GDM1 (cell line): ENCODE measurements at places on chromosomes 11 and 22.
A peak's percentile ranks its signal among the peaks of the same experiment; 100 is the strongest.

DNA sequence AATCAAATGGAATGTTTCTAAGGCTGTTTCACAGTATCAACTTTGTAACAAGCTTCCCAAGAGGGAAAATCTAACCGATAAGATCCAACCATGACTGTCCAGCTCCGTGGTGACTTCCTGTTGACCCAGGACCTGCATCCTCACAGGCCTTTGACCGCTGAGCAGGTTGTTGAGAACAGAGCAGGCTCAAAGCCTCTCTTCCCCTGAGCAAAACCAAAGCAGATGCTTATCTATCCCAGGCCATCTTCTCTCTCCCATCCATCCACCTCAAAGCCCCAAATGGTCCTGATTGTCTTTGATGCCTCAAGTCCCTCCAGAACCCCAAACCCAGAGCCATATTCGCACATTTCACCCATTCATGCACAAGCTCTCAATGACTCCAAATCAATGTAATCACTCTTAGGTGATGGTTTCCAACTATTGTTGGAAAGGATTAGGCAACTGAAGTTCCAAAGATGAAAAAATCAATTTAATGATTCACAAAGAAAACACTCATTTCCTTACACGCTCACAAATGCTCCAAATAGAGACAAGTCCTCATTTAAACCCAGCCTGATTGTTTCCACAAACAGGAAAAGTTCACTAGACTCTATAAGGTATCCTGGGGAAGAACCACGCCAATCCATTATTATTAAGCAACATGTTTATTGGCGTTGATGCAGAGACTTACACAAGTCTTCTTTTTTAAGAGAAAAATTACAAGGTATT is 48.7 kb downstream of the C11orf58 start:
- DNase-seq, result no peak

- no peak for DNase-seq
Measured at GRCh38 chr11:24645563-24645962, 148.7 kb downstream of the LUZP2 start.

DNA sequence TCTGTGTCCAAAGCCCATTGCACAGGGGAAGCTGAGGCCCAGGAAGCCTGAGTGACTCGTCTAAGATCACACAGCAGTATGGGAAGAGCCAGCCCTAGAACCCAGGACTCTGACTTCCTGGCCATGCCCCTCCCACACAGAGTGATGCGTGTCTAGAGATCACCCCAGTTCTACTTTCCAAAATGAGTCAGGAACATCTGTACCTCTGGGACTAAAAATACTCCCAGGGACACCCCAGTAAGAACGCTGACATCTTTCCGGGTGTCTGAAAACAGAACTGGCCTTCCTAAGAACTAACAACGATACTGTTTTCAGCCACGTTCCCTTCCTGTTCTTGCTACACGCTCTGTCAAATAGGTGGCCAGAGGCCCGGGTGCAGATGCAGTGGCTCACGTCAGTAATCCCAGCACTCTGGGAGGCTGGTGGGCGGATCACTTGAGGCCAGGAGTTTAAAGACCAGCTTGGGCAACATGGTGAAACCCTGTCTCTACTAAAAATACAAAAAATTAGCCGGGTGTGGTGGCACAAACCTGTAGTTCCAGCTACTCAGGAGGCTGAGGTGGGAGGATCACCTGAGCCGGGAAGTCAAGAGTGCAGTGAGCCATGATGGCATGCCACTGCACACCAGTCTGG is 21.7 kb upstream of the PDGFB start:
- DNase-seq, result no peak

GRCh38 chr11:72018171-72018570 is 19.5 kb downstream of the IL18BP start:
- no peak for DNase-seq

- no peak for DNase-seq
Measured at GRCh38 chr22:35615156-35615555, 2.0 kb downstream of the MB start.

GRCh38 chr11:33389635-33390034 is 132.5 kb downstream of the HIPK3 start:
- DNase-seq, result no peak

GRCh38 chr11:65055538-65055937 is 2.8 kb downstream of the NAALADL1 start:
- DNase-seq, result no peak

GRCh38 chr22:40030026-40030757 is 35.4 kb downstream of the FAM83F start:
- DNase-seq, result no peak

- no peak for DNase-seq
Measured at GRCh38 chr11:35907648-35908431, 36.0 kb upstream of the LDLRAD3 start.

DNA sequence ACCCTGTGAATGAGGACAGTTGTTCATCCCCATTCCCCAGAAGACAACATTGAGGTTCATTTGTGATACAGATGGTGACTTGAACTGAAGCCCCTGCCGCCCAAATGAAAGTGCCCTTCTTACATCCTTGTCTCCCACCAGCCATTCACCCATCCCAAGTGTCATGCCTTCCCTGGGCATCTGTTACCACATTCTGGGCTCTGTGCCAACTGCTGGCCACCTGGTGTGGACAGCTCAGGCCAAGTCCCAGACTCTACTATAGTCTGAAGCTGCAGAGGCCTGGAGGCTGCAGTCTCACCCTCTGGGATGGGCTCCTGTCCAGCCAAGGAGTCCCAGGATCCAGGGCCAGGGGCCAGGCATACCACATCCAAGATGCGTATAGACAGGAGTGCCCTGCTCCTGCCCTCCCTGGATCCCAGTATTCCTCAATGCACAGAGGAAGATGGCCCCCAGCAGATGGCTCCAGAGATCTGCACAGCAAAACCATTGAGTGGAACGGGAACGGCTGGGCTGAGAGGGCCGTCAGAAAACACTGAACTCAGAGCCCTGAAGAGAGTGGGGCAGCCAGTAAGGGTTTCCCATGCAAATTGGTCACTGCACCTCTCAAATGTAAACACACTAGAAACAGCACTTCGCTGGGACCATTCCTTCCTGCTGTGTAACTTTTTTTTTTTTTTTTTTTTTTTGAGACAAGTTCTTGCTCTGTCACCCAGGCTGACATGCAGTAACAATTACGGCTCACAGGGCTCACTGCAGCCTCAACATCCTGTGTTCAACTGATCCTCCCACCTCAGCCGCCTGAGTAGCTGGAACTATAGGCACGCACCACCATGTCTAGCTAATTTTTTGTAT is 22.8 kb downstream of the ARRB1 start:
- peak; percentile 84 for DNase-seq

DNA sequence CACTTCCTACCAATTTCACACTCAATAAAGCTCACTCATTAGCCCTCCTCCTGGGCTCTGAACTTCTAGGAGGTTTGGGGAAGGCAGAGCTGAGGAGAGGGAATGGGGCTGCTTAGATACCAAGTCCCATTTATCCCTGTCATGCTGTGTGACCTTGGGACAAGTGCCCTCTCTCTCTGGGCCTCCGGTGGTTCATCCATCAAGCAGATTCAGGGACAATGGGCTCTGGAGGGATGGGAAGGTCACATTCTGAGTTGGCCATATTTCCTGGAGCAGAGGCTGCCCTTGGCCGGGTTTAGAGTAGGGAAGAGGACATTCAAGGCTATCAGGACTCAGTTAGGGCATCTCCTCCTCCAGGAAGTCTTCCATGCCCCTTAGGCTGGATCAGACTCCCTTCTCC is 66.7 kb downstream of the PDE2A start:
- no peak for DNase-seq

DNA sequence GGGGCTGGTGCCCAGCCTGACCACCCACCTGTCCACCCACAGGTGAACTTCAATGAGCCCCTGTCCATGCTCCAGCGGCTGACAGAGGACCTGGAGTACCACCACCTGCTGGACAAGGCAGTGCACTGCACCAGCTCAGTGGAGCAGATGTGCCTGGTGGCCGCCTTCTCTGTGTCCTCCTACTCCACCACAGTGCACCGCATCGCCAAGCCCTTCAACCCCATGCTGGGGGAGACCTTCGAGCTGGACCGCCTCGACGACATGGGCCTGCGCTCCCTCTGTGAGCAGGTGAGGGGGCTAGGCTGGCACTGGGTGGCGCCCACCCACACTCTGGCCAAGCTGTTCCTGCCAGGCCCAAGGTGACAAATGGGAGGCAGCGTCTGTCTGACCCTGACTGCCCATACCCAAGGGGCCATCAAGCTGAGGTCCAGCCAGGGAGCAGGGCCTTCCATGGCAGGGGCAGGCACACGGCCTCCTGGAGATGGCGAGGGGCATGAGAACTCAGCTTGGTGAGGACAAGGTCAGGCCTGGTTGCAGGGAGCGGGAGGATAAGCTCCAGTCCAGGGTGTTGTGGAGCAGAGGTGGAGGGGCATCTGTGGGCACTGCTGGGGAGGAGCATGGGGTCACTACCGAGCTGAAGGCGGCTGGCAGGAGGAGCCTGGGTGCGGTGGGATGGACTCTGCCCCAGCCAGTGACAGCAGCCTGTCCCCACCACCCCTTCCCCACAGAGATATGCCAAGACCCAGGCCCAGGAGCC is 77.7 kb downstream of the MORC2 start:
- no peak for DNase-seq

GRCh38 chr22:44411226-44412135 is 86.6 kb downstream of the RTL6 start:
- no peak for DNase-seq

GRCh38 chr11:6319001-6319703 is 1.1 kb downstream of the CAVIN3 start:
- no peak for DNase-seq

DNA sequence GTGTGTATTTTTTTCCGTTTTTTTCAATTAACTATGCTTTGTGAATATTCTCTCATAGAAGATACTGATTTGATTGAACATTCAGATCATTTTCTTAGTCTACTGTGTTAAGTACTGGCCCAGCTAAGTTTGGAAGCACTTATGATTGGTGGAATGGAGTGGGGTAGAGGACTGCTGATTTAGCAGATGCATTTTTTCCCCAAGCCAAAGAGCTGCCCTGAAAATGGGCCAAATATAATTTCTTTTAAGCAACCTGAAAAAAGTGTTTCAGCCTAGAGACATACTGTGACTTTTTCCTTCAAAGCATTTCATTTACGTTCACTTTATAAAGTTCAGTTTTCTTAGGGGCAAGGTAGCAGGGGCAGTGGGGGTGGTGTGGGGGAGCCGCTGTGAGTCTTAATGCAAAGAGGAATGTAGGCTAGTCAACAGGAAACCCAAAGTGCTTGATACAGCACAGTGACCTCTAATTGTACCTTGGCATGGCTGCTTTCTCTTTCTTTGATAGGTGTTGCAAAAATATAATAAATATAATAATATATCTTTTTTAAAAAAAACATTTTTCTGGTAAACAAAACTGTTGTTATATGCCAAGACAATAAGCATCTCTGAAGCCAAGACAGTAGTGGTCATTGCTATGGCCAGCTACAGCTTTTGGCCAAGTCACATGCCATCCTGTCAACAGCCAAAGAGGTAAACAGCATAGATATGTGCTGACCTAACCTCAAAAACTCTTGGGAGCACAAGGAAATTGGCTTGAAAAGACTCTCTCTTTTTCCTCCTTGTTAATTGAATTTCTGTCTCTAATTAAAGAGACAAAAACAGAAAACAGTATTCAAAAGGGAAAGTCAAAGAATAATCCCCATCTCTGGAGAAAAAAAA is 58.8 kb downstream of the LIF start:
- DNase-seq, result no peak

GRCh38 chr11:59923813-59924212 is 14.4 kb upstream of the OOSP1 start:
- DNase-seq, result no peak

DNA sequence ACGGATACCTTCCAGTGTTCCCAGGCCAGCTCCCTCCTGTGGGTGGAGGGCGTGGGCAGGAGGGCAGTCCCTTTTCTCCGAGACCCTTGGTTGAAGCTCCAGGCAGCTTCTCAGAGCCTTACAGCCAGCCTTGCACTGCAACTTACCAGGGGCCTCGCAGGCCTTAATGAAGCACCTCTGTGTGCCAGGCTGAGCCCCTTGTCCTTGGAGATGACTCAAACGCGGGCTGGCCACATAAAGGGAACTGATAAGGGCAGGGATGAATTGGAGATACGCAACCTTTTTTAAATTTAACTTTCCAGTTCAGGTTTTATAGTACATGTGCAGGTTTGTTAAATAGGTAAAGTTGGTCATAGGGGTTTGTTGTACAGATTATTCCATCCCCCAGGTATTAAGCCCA is 72.7 kb downstream of the WNT7B start:
- no peak for DNase-seq

DNA sequence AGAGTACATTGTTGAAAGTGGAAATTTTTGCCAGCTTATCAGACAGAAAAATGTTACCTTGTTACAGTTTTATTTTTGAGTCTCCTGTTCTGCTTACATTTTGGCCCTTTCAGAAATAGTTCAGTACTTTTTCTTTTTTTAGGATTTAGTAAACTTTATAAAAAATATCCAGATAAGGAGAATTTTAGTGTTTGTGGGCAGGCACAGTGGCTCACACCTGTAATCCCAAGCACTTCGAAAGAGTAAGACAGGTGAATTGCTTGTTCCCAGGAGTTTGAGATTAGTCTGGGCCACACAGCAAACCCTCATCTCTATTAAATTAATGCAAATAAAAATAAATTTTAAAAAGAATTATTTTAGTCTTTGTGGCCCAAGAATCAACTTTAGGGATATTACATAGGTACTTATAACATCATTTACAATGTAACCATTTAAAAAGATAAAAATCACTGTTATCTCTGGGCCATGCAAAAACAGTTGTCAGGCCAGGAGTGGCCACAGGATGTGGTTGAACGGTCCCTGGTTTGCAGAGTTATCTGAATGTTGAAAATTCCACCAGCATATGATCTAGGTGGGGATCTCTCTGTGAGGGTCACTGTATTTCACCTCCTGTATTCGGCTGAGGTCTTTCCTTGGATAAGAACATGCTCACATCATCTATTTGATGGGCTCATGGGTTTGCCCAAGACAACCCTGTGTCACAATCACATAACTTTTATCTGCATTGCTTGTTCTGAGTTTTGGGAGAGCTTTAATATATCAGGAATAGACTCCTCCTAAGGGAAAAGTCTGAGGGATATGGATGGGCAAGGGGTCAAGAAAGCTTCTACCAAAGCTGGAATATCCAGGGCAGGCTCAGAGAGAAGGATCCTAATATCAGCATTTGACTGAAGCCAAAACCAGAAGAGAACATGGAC is 91.5 kb downstream of the GGTLC2 start:
- no peak for DNase-seq

- DNase-seq, result no peak
Measured at GRCh38 chr11:1702506-1702905, 5.5 kb downstream of the KRTAP5-6 start.

GRCh38 chr11:60858731-60859464 is 3.1 kb upstream of the PTGDR2 start:
- DNase-seq, result peak; percentile 6

DNA sequence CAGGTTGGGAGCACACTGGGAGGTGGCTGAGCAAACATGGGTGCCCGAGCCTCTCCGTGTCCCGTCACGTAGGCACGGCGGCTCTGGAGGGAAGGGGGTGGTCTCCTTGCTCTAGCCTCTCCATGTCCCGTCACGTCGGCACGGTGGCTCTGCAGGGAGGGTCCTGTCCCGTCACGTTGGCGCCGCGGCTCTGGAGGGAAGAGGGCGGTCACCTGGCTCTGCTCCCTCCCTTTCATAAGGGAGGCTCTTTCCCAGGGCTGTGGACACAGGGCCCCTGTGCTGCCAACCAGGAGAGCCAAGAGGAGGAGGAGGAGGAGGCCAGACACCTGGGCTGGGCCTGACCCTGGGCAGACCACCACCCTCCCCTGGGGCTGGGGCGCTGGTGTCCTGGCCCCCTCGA is 1173.7 kb downstream of the BRD1 start:
- DNase-seq, result no peak

GRCh38 chr11:69435161-69435986 is 46.1 kb upstream of the LINC01488 start:
- no peak for DNase-seq

GRCh38 chr11:35897019-35897418 is 46.8 kb upstream of the LDLRAD3 start:
- no peak for DNase-seq

GRCh38 chr11:84981301-84981700 is 645.8 kb downstream of the DLG2 start:
- DNase-seq, result no peak
